ENCODE measurements at places on chromosomes 2 and 18. TPM values are rescaled to one million over a fixed set of nuclear protein-coding genes. Genes with fewer than 3 reads are reported as not detected.

Gene ADCYAP1
- under 0.01 TPM for total RNA-seq

Gene GATA6
- total RNA-seq = 2.6 TPM

Gene GNLY
- total RNA-seq = not detected

Gene DNER
- 1.6 TPM for total RNA-seq

Gene LYPD1
- total RNA-seq = 4.2 TPM

Gene PROM2
- under 0.01 TPM for total RNA-seq

Gene NPHP1
- 11.5 TPM for total RNA-seq

Gene PROC
- total RNA-seq = not detected

Gene BCL11A
- total RNA-seq = 4.2 TPM

Gene TXNDC2
- not detected for total RNA-seq

Gene AGXT
- not detected for total RNA-seq
